ENCODE measurements at places on chromosomes 6 and 20.

- no peak overlapping the region for H3K4me3 ChIP-seq
- H3K4me1 ChIP-seq, result peaks cover 12% of the 10 kb centered on the region
- no peak for DNase-seq
- peaks cover 3% of the 10 kb centered on the region for H3K27me3 ChIP-seq
Measured at GRCh38 chr20:4411744-4412143, 310.0 kb upstream of the PRND start.

GRCh38 chr6:15090745-15091384, 155.0 kb upstream of the JARID2 start:
- H3K4me3 ChIP-seq, result no peak overlapping the region
- no peak overlapping the region for H3K27ac ChIP-seq
- H3K36me3 ChIP-seq, result no peaks in the 10 kb centered on the region
- H3K4me1 ChIP-seq, result peaks cover 14% of the 10 kb centered on the region
- H3K27me3 ChIP-seq, result peaks cover 9% of the 10 kb centered on the region

- H3K27ac ChIP-seq, result no peak overlapping the region
- no peak overlapping the region for H3K4me3 ChIP-seq
- no peaks in the 10 kb centered on the region for H3K36me3 ChIP-seq
- H3K27me3 ChIP-seq, result no peaks in the 10 kb centered on the region
Measured at GRCh38 chr6:168120390-168121302, 41.6 kb upstream of the FRMD1 start.

DNA sequence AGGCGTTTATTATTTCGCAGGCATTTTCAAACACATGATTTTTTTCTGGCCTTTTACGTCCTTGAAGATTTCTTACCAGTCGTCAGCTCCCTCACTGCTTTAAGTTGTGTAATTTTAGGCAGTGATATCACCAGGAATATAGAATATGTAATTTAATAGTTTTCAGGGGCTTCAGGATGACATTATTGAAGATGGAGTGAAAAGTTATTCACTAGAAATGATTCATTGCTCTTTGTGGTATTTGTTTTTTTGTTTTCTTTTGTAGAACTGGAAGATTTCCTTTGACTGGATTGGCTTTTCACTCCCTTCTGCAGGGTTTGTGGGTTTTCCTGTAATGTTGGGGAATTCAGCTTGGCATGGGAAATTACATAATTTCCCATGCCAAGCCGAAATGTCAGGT, 2.0 kb downstream of the LRRC1 start:
- no peak for DNase-seq
- no peak overlapping the region for H3K27ac ChIP-seq
- peaks cover 2% of the 10 kb centered on the region for H3K27me3 ChIP-seq

DNA sequence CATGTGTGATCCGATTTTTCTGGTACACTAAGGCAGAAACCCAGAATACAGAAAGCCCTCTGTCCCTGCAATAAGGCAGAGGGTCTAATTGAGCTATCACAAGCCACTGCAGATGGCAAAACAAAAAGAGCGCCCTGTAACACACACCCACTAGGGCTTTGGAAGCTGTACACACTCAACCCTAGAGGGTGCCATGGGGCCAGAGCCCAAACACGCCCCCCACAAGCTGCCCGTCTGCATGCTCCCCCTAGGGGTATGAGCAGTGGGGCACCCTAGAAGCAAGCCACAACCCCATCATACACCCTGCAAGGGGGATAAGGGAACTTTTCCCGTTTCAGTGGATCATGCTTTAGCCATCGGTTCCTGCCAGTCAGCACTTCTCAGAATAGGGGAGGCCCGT, 62.2 kb upstream of the PDE10A start:
- no peaks in the 10 kb centered on the region for H3K27me3 ChIP-seq
- no peaks in the 10 kb centered on the region for H3K36me3 ChIP-seq

GRCh38 chr6:3294921-3295871, 36.4 kb downstream of the PSMG4 start:
- H3K4me1 ChIP-seq, result no peaks in the 10 kb centered on the region
- no peak overlapping the region for H3K27ac ChIP-seq
- peaks cover 9% of the 10 kb centered on the region for H3K27me3 ChIP-seq
- no peak for DNase-seq
- no peak overlapping the region for H3K4me3 ChIP-seq
